A549 (cell line): ENCODE measurements at places on chromosomes 13 and 19. TPM values are rescaled to one million over a fixed set of nuclear protein-coding genes. Genes with fewer than 3 reads are reported as not detected.

DNA sequence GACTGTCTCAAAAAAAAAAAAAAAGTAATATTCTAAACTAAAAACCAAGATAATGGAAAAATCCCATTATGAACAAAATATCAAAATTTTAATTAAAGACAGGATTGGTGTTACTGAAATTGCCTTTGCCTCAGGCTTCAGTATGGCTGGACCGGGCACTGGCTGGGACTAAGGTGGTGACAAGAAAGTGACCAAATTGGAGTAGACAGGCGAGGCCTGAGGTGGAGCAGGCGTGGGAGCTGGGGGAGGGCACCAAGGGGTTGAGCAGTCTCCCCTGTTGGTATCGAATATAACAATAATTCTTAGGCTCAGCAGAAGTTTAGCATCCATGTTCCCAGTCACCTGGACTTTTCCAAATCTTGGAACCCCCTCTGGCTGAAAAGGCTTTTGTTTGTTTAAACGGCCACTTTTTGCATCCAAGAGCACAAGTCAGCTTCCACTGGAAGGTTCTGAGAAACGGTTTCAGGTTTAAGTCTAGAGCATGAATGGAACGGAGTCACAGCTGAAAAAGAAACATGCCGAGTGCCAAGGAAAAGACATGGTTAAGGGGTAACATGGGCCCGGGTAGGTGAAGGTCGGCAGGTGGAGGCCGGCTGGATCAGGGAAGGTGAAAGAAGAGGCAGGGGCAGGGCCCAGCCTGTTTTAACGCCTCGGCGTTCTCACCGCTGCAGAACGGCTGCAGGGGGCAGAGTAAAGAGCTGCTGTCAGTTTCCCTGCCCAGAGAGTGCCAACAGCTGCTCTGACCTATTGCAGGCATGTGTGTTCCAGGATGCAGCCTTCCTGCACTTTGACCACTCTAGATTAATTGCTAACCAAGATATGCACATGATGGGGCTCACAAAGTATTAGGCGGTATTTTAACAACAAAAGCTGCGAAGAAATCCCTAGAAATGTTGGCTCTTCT is 104.4 kb downstream of the TM9SF2 start:
- DNase-seq: peak; percentile 26

GRCh38 chr13:35812736-35813135 is 318.4 kb downstream of the DCLK1 start:
- no peak for DNase-seq

- no peak for DNase-seq
Observed at GRCh38 chr13:99404005-99404755, 97.0 kb upstream of the GPR183 start.

GRCh38 chr19:5042556-5042955 is 73.6 kb downstream of the KDM4B start:
- no peak for DNase-seq

DNA sequence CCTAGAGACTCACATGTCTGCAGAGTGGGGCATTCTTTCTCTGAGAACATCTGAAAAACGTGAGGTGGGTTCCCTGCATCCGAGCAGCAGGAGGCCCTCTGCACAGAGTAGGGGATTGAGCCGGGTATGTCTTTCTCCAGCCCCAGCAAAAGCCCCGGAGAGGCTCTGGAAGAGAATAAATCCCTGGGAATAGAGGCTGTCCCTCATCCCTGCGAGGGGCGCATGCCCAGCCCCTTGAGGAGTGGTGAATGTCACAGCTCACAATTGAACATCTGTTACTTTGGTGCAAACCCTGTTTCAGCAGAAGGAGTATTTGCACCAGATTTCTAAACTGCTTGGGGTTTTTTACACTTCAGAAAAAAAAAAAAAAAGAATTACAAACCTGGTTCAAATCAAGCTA is 164.6 kb downstream of the FGF14 start:
- no peak for DNase-seq

DNA sequence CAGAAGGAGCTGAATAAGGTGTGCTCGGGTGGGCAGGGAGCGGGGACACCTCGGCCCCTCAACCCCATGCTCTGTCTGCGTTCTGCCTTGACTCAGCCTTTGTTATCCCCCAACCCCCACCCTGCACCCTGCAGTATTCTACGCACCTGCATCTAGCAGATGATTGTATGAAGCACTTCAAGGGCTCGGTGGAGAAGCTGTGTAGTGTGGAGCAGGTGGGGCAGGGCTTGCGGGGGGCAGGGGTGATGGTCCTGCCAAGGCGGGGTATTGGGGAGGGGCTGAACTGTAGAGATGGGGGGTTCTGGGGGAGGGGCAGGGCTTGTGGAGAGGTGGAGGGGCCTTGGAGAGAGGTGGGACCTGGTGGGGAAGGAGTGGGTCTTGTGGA is 6.1 kb downstream of the STXBP2 start:
- DNase-seq: no peak

DNA sequence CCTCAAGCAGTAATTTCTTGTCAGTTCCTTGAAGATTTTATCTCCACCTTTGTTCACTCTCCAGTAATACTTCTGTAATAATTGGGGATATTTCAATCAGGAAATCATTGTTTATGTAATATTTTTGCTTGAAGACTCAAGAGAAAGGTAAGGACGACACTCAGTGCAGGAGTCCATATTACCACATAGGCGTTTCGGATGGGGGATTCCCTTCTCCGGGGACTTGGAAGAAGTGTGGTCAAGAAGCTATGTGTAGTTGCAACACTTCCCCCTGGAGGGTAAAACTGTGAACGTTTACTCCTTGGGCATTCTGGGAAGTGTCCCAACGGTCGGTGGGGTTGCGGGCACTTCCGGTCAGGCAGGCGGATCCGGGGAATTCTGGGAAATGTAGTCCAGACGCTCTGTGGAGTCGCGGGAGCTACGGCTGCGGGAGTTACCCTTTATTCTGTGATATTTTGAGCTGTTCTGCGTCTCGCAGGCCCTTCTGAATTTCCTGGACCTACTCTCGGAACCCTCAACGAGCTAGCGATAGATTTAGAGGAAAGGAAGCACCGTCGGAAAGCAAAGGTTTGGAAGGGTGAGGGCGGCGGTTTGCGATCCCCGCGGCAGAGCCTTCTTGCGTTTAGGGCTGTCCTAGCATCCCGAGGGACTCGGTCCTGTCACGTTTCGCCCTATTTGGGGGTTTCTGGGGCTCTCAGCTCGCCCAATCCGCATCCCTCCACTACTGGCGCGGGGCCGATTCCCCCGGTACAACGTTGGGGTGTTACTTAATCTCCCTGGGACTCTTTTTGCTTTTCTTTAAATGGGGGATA is at the start of gene ZNF221:
ZNF221 (plus strand) TSS at position 395 of the 812 bp plus-strand sequence. CDS start 11,499 bp downstream, outside the sequence.
- peak; percentile 98 for DNase-seq

Gene PCP2
- 0.19 to 0.41 TPM (median 0.26 TPM) in 3 replicates for polyA plus RNA-seq

DNA sequence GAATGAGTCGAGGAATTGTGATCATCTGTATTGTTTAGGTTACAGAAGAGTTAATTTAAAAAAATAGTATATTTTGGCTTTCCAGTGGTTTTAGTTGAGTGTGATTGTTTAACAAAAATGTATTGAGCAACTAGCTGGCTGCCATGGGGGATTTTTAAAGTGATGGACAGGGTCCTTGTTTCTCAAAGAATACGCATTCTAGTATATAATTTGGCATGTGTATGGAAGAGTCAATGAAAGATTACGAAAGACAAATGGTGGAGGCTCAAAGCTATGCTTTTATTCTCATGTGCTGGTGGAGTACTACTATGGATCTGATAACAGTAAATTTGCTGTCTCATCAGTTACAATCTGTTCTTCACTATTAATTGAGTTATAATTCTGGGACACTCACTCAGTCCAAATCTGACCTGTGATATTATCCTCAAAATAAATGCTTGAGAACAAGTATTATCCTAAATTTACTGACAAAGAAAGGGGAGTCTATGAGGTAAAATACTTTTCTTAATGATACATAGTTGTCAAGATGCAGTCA is 240.0 kb downstream of the GPC6 start:
- no peak for DNase-seq
